ENCODE measurements at places on chromosomes 2 and 18.

DNA sequence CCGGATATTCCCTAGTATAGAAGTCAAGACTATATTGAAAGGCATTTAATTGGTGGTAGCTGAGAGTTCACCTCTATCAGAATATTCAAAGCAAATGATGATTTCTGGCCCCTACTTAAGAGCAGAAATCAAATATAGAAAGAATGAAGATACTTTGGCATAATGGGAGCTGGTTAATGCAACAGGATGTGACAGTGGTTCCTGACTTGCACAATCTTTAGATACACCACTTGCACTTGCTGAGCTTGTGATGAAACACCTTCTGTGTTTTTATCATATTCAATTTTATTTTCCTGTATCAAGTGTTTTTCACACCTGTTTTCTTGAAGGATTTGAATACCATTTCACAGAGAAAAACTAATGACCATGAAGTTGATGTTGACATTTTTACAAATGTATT is 124.1 kb upstream of the CDH19 start:
- DNase-seq, result no peak

- no peak for DNase-seq
These were observed 138.9 kb upstream of the KLHL14 start for GRCh38 chr18:32911660-32912284.

- DNase-seq, result no peak
These were observed 10.8 kb upstream of the MAPRE2 start for GRCh38 chr18:35030277-35030989.

DNA sequence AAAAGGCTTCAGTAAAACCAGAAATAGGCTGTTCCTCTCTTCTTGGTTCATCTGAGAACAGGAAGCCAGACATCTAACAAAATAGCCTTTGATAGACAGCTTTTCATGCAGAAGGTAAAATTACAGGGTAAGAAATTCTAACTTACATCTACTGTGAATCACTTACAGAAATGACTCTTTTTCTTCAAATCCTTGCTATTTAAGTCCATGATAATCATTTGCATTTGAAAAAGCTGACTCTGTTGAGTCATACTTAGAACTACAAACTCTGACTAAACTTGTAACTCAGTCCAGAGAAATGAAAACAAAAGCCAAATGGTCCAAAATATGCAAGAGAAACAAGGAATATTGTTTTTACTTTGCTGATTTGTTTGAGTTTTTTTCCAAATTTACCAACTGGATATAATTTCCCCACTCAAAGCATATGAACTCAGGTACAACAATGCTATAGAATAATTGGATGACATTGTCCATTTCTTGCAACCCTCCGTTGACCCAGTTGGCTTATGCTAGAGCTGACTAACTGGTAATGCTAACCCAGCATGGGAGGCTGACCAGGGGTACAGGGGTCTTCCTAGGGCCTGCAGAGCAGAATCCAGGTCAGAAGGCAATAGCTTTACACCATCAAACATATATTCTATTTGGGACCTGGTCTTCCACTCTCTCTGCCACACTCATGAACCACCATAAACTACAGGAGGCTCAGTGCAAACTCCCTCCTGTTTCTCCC is 18.8 kb upstream of the MREG start:
- no peak for DNase-seq

- DNase-seq, result no peak
These were observed 856 bp upstream of the PLA2R1 start for GRCh38 chr2:160063271-160063670.

DNA sequence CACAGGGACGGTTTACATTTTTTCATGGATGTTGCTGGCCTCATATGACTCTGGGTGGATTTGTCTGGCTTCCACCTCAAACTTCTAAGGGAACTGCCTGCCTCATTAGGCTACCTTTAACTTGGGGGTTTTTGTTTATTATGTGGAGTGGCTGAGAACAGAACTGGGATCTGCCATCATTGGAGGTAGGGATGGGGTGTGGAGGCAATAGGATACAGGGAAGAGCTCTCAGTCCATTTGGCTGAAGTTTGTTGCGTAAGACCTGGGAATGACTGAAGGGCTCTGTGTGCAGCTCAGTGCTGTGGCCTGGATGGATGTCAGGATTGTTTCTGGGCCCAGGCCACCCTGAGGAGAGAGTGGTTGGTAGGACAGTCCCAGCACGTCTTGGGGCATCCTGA is 31.2 kb downstream of the ASB1 start:
- DNase-seq, result no peak

DNA sequence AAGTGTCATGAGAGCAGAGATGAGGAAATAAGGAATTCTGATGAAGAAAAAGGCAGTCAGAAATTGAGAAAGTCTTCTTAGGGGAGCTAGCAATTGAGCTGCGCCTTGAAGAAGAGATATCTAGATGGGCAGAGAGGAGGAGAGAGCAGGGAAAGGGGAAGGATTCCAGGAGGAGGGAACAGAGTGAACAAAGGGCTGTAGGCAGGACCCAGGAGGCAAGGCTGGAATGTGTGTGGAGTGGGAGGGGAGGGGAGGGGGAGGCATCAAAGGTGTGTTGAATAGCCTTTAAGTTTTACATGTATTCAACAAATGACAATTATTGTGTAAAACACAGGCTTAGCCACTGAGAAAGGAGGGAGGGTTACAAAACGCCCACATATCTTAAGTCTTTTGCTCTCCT is 164.5 kb downstream of the TDRD15 start:
- DNase-seq, result no peak

DNA sequence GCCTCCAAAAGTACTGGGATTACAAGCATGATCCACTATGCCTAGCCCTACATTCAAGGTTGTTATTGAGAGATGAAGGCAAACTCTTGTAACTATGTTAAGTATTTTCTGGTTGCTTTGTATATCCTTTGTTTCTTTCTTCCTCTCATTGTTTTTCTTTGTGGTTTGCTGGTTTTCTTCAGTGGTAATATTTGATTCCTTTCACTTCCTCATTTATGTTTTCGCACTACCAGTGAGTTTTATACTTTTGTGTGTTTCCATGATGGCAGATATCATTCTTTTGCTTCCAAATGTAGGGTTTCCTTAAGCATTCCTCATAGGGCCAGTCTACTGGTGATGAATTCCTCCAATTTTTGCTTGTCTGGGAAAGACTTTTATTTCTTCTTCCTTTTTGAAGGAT is 90.2 kb downstream of the NCK2 start:
- no peak for DNase-seq

GRCh38 chr2:58644451-58644850 is 403.3 kb upstream of the FANCL start:
- no peak for DNase-seq

DNA sequence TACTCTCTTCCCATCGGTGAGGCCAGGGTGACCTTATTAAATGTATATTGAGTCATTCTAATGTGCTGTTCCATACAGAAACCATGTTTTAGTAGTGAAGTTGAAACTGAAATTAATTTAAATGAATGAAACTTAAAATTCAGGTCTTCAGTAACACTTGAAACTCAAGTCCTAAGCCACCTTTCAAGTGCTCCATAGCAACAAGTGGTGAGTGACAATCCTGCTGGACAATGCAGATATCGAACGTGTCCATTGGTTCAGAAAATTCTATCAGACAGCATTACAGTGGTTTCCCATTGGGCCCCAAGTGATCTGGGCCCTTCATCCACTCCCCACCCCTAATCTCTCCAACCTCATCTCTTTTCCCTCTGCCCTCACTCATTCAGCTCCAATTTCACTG is 48.7 kb downstream of the HNMT start:
- no peak for DNase-seq

DNA sequence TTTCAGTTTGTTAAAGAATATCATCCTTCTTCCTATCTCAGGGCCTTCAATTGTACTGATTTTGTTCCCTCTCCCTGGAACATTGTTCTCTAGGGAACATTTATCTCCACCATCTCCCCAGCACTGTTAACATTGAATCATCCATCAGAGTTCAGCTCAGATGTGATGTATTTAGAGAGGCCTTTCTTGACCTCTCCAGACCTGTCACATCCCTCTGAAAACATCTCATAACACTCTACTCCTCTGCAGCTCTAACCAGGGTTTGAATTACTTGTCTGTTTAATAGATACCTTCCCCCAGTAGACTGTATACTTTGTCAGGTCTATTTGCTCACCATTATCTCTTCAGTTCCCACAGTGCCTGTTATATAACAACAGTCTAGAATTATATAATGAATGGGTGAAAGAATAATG is 98.6 kb downstream of the GALNT1 start:
- no peak for DNase-seq

DNA sequence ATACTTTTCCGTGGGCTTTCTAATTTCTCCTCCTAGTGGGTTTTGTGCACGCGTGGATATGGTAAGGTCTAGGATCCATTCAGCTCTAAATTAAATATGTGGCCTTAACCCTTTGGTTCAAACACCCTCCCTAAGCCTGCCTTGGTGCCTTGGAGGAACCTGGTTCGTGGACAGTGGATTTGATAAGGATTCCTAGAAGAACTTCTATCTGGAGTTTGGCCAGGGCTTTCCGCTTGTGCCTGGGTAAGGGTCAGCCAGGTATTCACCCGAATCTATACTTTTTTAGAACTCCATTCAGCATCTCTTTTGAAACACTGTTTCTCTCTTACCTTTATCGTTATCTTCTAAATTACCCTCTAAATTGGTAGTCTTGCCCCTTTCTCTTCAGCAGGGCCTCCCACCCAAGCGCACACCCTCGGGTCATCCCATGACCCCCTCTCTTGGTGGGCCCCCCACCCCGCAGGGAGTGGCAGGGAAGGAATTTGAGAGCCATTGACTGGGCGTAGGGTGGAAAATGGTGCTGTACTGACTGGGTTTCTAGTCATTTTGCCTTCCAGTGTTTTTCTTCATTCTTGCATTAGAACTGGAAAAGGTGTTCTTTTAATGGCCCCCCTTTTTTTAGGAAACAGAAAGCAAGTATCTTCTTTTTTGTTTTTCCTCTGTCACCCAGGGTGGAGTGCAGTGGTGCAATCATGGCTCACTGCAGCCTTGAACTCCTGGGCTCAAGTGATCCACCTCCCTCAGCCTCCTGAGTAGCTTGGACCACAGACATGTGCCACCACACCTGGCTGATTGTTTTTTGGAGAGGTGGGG is 1.8 kb downstream of the SOCS6 start:
- DNase-seq, result no peak

DNA sequence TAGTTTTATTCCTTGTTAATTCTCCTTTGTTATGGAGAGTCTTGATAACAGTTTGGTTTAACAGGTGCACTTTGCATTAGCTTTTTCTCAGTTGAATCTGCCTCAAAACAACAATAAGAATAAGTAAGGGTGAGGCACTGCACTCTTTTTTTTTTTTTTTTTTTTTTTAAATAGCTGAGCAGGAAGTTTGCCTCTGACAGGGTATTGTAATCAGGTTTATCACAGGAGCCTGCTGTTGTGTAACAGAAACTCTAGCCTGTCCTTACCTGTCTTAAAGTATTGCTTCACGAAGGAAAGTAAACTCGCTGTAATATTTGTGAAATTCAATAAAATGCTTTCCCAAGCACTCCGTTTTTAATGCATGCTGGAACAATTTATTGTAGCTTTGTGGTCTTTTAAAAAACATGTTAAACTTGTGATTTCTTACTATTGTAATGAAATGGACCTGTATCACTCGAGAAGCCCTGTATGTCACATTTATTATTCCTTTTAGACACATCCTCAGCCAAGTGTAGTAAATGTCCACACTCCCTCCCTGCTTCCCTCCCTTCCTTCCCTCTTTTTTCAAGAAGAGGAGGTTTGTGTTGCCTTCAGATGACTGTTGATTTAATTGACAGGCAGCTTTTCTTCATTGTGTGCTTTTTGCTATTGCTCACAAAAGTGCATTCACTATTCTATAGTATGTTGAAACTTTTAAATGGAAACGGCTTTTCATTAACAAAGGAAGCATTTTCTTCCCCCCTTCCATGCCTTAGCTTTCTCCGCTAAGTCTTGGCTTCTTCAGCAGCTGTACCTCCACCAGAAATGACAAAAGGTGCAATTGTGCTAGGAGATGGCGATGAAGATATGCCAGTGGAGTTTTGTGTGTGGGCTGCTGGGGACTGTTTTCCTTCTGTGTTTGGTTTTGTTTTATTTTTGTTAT is 52.7 kb downstream of the TAF1B start:
- DNase-seq, result no peak

DNA sequence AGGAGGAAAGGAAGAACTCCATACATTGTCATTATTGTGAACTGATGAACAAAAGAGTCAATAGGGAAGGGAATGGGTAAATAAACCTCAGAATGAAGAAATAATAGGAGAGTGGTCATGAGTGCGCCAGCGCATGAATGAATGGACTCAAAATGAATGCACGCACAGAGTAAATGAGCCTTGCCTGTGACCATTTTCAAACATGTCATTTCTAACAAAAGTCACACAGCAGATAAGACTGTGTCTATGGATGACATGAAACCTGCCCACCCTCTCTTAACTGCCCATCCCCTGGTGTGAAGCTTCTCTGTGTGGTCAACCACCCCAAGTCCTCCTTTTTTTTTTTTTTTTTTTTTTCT is 121.1 kb upstream of the TEX51 start:
- no peak for DNase-seq

GRCh38 chr18:74760436-74760835 is 162.8 kb downstream of the ZNF407 start:
- DNase-seq, result no peak

GRCh38 chr2:11509657-11510360 is 24.0 kb upstream of the GREB1 start:
- no peak for DNase-seq

- DNase-seq, result no peak
These were observed 1.6 kb upstream of the ASIC4 start for GRCh38 chr2:219512524-219513216.

GRCh38 chr2:5125017-5125730 is 567.0 kb upstream of the SOX11 start:
- no peak for DNase-seq

DNA sequence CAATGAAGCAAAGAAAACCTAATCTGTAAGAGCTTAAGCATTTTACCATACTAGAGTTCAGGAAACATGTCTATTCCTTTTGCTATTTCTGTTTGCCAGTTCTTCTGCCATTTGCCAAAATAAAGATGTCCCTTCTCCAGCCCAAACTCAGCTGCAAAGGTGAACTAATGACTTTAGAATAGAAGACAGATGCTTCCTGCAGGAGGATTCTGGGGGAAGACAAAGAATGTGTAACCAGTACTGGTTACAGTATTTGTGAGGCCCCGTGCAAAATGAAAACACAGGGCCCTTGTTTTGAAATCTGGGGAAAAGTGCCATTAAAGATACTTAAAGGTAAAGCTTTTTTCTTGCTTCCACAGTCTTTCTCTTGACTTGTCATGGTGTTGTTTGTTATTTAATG is 34.3 kb upstream of the MTX2 start:
- DNase-seq, result no peak

DNA sequence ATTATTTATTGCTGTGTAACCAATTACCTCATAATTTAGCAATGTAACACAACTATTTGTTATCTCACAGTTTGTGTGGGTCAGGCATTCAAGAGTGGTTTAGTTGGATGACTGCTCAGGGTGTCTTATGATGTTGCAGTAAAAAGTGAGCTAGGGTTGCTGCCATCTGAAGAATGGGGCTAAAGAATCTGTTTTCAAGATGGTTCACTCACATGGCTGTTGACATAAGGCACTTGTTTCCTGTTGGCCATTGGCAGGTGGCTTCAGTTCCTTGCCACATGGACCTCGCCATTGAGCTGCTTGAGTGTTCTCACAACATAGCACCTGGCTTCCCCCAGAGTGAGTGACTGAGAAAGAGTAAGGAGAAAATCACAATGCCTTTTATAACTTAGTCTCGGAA is 123.2 kb downstream of the TMEM17 start:
- DNase-seq, result no peak

- no peak for DNase-seq
These were observed 1.4 kb downstream of the UGT1A5 start for GRCh38 chr2:233714121-233714520.
